ENCODE measurements at places on chromosomes 1 and 21.

DNA sequence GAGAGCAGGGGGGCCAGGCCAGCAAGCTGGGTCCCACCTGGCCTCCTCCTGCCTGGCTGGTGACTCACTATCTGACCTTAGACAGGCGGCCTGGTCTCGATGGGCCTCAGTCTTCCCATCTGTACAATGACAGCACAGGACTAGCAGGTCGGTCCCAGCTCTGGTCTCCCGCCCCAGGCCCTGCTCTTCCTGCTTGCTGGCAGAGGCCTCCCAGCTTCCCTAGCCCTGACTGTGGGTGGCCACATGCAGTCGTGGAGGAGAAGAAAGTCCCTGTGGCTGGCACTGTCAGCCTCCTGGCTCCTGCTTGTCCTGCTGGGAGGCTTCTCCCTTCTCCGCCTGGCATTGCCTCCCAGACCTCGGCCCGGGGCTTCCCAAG lies 817 bp downstream of the EXTL1 start:
- H3K36me3 ChIP-seq: no peaks in the 10 kb centered on the region
- no peaks in the 10 kb centered on the region for H3K27me3 ChIP-seq
- no peak for DNase-seq
- H3K27ac ChIP-seq: no peak overlapping the region
- H3K4me3 ChIP-seq: no peak overlapping the region
- peaks cover 11% of the 10 kb centered on the region for H3K4me1 ChIP-seq

DNA sequence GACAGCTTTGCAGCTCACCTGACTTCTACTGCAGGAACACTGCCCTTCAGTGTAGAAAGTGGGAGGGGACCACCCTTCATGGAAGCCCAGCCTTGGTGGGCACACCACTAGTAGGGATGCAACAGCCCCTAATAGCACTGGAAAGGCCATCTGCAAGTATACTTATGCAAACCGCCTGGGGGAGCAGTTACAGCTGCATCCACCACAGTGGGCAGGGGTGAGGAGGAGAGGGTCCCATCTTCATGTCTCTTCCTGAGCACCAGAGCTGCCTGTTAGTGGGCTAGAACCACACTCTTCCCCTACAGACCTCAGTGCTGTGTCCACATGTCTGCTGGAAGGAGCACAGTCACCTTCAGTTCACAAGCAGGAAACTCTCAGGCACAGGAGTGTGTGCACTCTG lies 66.2 kb upstream of the LHX8 start:
- no peak overlapping the region for H3K4me3 ChIP-seq
- H3K4me1 ChIP-seq: no peaks in the 10 kb centered on the region
- H3K36me3 ChIP-seq: no peaks in the 10 kb centered on the region
- H3K27ac ChIP-seq: no peak overlapping the region
- H3K27me3 ChIP-seq: no peaks in the 10 kb centered on the region

DNA sequence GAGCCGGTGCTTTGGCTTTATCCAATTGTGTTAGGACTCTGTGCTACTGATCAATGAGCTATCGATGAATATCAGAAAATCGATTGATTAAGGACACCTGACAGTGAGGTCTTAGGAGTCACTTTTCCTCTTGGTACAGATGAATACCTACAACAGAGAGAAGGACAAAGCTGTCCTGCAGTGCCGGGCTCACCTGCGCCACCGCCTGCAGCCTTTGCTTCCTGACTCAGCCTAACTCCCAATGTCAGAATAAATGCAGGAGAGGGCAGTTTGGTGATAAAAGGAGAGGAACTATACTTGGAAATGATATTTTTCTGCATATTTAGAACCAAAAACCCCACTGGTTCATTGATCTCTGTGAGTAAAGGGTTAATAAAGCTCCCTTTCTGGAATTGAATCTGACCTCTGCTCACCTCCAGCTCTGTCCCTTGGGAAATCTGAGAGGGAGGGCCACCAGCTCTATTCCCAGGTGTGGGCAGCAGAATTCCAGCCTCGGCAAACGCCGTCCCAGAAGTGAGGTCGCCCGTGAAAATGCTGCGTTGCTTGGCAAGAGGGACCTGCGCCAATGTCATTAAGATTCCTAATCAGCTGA lies 39.3 kb downstream of the POFUT2 start:
- DNase-seq: no peak
- H3K4me3 ChIP-seq: no peak overlapping the region
- H3K27me3 ChIP-seq: peaks cover 12% of the 10 kb centered on the region
- H3K36me3 ChIP-seq: no peaks in the 10 kb centered on the region

DNA sequence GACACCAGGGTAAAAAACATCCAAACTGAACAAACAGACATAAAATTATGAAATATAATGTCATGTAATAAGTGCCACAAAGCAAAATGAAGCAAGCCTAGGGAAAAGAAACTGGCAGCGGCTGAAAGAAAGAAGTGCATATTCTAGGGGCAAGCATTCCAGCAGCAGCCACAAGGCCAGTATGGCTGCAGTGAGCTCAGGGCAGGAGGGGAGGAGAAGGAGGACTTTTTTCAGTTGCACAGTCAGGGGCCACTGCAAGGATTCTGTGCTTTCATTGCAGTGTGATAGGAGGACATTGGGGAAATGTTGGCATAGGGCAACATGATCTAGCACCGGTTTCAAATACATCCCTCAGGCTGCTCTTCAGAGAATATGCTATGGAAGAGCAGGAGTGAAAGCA lies 263.8 kb downstream of the NEGR1 start:
- no peaks in the 10 kb centered on the region for H3K36me3 ChIP-seq
- no peaks in the 10 kb centered on the region for H3K27me3 ChIP-seq
- H3K4me3 ChIP-seq: no peak overlapping the region
- H3K4me1 ChIP-seq: no peaks in the 10 kb centered on the region

DNA sequence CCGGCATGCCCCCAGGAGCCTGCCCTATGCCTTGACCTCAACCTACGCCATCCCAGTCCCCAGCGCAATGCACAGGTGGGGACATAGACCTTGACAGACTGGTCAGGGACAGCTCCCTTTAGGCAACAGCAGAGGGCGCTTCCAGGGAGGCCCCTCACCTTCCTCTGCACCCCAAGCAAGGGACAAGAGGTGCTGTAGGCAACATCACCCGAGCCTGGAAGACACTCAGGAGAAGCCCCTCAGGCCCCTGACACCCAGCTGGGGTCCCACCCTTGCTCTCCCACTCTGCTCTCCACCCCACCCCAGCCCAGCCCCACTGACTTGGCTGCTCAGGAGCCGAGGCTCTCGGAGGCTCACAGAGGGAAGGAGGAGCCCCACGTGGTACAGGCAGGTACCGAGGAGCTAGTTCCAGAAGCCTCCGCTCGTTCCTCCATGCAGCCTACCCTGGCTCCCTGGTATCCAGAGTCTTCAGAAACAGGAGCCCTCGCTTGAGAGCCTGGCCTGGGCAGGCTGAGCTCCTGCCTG lies 2.4 kb upstream of the WNT3A start:
- peaks cover 45% of the 10 kb centered on the region for H3K27me3 ChIP-seq
- no peak overlapping the region for H3K4me3 ChIP-seq
- no peaks in the 10 kb centered on the region for H3K36me3 ChIP-seq

DNA sequence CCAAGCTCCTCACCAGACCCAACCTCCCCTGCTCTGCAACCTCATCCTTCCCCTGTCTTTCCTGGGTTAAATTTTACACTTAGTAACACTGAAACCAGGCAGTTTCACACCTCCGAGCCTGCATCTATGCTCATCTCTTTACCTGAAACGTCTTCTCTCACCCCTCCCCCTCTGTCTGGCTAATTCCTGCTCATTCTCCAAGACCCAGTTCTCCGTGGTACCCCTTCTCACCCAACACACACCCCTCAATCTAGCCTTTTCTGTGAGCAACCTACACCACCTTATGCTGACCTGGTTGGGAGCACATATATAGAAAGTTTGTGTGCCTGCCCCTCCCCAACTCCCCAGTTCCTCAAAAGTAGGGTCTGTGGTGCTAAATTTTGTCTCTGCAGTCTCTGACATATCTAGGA lies 3.7 kb upstream of the KIAA1614 start:
- H3K27me3 ChIP-seq: peaks cover 35% of the 10 kb centered on the region
- no peaks in the 10 kb centered on the region for H3K36me3 ChIP-seq
- H3K4me1 ChIP-seq: peaks cover 16% of the 10 kb centered on the region
- H3K27ac ChIP-seq: no peak overlapping the region
- H3K4me3 ChIP-seq: no peak overlapping the region

- H3K27ac ChIP-seq: no peak overlapping the region
- H3K4me1 ChIP-seq: peaks cover 3% of the 10 kb centered on the region
- no peaks in the 10 kb centered on the region for H3K27me3 ChIP-seq
- H3K4me3 ChIP-seq: no peak overlapping the region
- no peak for DNase-seq
Measured at GRCh38 chr1:198977909-198978308, 339.1 kb downstream of the PTPRC start.

- H3K27ac ChIP-seq: no peak overlapping the region
Measured at GRCh38 chr1:247173431-247173830, 1.6 kb upstream of the ZNF124 start.

GRCh38 chr1:235820061-235820460 lies 46.6 kb downstream of the LYST start:
- peaks cover 12% of the 10 kb centered on the region for H3K36me3 ChIP-seq
- DNase-seq: no peak
- no peak overlapping the region for H3K4me3 ChIP-seq
- no peaks in the 10 kb centered on the region for H3K4me1 ChIP-seq

- H3K4me3 ChIP-seq: no peak overlapping the region
- DNase-seq: no peak
- H3K4me1 ChIP-seq: no peaks in the 10 kb centered on the region
- H3K27ac ChIP-seq: no peak overlapping the region
Measured at GRCh38 chr1:29365906-29366670, 129.8 kb downstream of the PTPRU start.

GRCh38 chr1:165369255-165369848 lies 12.8 kb upstream of the LMX1A start:
- H3K4me1 ChIP-seq: no peaks in the 10 kb centered on the region
- peak; percentile 15 for DNase-seq
- no peaks in the 10 kb centered on the region for H3K36me3 ChIP-seq

DNA sequence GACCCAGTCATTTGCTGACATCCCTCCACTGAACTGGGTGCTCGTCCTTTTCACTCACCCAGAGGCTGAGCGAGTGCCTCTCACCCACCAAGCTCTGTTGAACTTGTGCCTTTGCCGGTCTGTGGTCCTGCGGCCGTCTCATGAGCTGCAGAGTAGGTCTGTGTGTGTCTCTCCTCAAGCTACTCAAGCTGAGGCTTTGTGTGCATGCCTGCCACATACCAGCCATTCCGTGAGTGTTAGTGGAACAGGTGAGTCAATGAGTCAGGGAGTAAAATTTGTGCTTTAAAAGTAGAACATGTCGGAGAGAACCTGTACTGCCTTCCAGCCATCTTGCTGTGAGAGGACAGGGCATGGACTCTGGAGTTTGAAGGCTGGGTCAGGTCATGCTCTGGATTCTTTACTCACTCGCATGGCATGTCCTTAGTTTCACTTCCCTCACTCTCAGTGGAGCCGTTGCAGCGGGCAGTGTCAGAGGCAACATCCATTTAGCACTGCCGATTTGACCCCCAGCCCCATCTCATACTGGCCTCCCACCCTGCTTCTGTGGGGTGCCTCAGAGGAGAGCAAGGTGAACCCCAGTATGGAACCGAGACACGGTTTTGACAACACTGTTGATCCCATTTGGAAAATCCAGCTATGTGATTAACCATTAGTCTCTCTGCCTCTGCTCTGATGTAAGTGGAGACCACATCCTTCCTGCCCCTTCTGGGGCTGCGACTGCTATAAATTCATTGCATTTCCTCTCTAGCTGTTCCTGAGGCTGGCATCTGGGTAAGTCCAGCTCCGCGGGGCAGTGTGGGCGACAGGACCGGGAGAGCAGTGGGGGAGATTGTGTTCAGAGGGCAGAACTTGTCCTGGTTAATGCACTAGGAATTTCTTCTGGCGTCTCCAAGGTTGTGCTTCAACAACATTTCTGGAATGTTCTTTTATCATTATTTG lies at the start of gene NLRP3:
Gene NLRP3, plus strand, starts transcription at position 751 of the 939 bp plus-strand sequence. CDS start 2,628 bp downstream, outside the sequence.
- H3K4me1 ChIP-seq: peaks cover 19% of the 10 kb centered on the region
- no peaks in the 10 kb centered on the region for H3K36me3 ChIP-seq
- H3K4me3 ChIP-seq: no peak within 1 kb of the TSS
- DNase-seq: peak; percentile 45

DNA sequence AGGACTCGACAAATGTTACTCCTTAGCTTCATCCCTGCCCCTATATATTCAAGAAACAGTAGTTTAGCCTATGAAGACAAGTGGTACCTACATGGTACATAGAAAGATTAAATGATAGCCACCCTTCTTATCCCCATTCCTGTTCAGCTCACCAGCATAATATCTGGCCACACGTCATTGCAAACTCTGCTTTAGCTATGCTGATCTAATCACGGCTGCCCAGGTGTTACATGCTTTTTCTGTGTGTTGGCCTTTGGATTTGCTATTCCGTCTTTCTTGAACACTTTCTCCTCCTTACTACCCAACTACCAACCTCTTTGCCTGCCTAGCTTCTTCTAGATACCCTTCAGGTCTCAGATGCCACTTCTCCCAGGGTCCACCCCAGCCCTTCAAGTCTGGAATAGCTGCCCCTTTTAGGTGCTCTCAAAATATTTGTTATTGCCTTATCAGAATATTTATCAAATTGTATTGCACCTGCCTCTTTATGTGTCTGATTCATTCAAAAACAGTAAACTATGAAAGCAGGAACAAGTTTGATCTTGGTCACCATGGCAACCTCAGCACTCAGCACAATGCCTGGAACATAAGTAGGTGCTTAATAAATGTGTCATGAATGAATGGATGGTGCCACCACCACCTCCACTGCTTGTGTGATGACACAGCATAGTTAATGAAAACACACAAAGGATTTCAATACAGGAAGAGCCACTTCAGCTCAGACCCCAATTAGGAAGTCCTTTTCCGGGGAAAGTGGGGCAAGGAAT lies 11.4 kb upstream of the DNASE2B start:
- no peaks in the 10 kb centered on the region for H3K4me1 ChIP-seq
- no peaks in the 10 kb centered on the region for H3K36me3 ChIP-seq
- H3K27ac ChIP-seq: no peak overlapping the region
- H3K4me3 ChIP-seq: no peak overlapping the region
- H3K27me3 ChIP-seq: no peaks in the 10 kb centered on the region
- no peak for DNase-seq

- no peaks in the 10 kb centered on the region for H3K27me3 ChIP-seq
- H3K4me3 ChIP-seq: no peak overlapping the region
- no peak for DNase-seq
- H3K36me3 ChIP-seq: no peaks in the 10 kb centered on the region
- no peaks in the 10 kb centered on the region for H3K4me1 ChIP-seq
Measured at GRCh38 chr1:90144820-90145219, 149.9 kb downstream of the ZNF326 start.

DNA sequence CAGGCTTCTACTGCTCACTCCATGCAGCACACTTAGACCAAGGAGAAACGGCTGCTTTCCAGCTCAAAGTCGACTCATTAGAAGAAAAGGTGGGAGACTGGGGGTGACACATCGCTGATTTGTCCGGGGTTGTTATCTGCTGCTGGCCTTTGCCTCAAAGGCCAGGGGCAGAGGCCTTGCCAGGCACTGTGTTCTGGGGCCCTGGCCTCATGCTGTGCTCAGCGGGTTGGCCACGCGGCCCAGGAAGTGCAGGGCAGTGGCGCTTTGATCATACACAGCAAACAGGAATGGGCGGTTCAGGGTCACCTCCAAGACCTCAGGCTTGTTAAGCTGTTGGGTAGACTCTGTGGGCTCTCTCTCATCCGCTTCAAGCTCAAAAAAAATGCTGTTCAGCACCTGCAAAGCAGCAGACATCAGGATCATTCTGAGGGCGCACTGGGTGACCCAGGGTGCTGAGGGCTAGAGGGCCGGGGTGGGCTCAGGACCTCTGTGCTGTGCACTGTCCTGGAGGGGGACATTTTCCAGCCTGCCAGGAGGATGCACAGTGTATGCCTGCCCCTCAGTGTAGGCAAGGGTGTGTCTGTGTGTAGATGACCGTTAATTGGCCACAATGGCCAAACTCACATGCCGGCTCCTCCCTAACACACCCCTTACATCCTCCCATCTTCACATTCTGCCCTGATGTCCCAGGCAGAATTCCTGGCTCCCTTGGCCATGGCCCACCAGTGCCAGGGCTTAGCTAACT lies 10.8 kb downstream of the AGT start:
- H3K4me3 ChIP-seq: no peak overlapping the region
- H3K36me3 ChIP-seq: no peaks in the 10 kb centered on the region
- no peaks in the 10 kb centered on the region for H3K27me3 ChIP-seq
- H3K4me1 ChIP-seq: no peaks in the 10 kb centered on the region
- DNase-seq: no peak
